ENCODE measurements at places on chromosomes 3 and 15.

- peak; percentile 11 for DNase-seq
Measured at GRCh38 chr3:115512565-115513415, 110.5 kb upstream of the GAP43 start.

DNA sequence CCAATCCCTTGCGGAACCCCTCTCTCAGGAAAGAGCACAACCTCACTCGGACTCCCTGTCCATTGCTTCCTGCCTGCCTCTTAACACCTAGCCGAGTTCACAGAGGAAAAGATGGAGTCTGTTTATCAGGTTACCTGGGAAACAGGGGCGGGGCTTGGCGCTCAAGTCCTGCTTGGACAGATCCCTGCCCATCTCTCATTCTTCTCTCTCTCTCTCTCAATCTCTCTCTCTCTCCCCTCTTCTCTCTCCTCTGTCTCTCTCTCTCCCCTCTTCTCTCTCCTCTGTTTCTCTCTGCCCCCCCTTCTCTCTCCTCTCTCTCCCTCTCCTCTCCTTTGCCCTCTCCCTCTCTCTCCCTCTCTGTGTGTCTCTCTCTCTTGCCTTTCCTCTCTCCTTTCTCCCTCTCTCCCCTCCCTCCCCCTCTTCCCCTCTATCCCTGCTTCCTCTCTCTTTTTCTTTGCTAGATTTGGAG lies at the start of gene EFHB:
EFHB (minus strand) TSS at position 120 of the 469 bp plus-strand sequence. CDS start 199 bp downstream, outside the sequence.
- peak; percentile 47 for DNase-seq

GRCh38 chr3:13533885-13534301 lies 15.0 kb upstream of the FBLN2 start:
- no peak for DNase-seq

DNA sequence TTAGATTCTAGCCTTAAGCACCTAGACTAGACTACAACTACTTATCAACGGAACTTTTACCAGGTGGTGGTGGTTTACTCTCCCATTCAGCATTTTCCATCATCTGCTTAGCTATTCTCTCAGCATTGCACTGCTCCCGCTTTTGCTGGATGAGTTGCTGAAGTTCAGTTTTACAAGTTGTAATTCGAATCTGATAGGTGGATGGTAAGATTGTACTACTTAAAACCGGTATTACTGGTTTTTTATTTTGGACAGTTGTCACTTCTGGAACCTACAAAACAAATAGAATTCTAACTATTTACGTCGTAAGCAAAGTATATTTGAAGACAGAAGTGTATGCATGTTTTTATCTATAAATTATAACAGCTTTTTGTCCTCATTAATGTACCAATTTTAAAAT lies 41.1 kb downstream of the PIK3R4 start:
- DNase-seq, result no peak

DNA sequence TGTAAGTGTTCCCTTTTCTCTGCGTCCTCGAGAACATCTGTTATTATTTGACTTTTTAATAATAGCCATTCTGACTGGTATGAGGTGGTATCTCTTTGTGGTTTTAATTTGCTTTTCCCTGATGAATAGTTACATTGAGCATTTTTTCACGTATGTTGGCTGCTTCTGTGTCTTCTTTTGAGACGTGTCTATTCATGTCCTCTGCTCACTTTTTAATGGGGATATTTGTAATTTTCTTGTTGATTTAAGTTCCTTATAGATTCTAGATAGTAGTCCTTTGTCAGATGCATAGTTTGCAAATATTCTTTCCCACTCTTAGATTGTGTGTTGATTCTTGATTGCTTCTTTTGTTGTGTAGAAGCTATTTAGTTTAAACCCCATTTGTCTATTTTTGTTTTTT lies 179.2 kb downstream of the DOCK3 start:
- DNase-seq, result no peak

DNA sequence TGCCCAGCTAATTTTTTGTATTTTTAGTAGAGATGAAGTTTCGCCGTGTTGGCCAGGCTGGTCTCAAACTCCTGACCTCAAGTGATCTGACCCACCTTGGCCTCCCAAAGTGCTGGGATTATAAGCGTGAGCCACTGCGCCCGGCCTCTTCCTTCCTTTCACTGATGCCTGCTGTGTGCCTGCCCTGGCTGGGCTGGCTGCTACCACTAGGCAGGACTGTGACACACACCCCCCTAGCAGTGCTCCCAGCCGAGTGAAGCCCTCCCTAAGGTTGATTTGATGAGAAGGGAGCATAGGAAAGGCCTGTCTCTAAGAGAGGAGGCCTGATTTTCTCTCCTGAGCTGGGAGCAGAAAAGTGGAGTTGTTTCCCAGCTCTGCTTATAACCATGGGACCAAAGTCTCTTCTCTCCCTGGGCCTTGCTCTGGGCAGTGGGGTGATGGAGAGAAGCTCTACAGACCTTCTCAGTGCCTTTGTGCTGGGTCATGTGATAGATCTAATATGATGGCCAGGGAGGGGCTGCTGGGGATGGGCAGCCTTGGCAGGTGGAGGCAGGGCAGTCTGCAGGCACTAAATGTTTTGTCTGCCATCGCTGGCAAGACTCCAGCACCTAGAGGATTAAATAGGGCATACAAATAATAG lies 20.1 kb upstream of the SFMBT1 start:
- DNase-seq, result no peak

- DNase-seq, result no peak
Measured at GRCh38 chr15:60889006-60889405, 340.1 kb downstream of the RORA start.

- no peak for DNase-seq
Measured at GRCh38 chr15:37903919-37904625, 30.4 kb upstream of the TMCO5A start.

All from A549 (cell line).